PC-9 (cell line): ENCODE measurements at places on chromosomes 7 and 10.

- no peak for DNase-seq
These were observed 108.9 kb upstream of the MKLN1 start for GRCh38 chr7:131218727-131219128.

- DNase-seq = no peak
These were observed 57.7 kb downstream of the STEAP1B start for GRCh38 chr7:22442187-22442881.

DNA sequence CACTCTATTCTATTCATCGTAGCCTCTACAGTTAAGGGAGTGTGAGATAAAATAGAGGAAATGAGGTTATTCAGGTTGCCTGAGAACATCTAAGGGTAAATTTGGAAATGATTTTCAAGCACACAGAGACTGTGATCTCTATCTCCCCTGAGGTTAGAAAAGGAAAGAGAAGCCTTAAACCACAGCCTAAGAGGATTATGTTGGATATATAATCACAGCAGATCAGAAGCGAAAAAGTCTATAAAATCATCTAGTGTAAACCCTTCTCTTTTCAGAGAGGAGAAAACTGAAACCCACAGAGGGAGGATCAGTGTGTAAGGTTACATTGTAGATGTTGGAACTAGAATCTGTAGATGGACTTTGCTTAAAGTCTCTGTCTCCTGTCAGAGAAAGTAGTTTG is 90.6 kb upstream of the SEMA3E start:
- DNase-seq = no peak

GRCh38 chr10:24952707-24953645 is 570 bp upstream of the PRTFDC1 start:
- peak; percentile 39 for DNase-seq

GRCh38 chr10:91536111-91536510 is 96.8 kb downstream of the PPP1R3C start:
- no peak for DNase-seq

- DNase-seq = no peak
These were observed 338.4 kb downstream of the GLRX3 start for GRCh38 chr10:130474591-130474990.

GRCh38 chr7:42922017-42922753 is 9.8 kb downstream of the PSMA2 start:
- DNase-seq = no peak

DNA sequence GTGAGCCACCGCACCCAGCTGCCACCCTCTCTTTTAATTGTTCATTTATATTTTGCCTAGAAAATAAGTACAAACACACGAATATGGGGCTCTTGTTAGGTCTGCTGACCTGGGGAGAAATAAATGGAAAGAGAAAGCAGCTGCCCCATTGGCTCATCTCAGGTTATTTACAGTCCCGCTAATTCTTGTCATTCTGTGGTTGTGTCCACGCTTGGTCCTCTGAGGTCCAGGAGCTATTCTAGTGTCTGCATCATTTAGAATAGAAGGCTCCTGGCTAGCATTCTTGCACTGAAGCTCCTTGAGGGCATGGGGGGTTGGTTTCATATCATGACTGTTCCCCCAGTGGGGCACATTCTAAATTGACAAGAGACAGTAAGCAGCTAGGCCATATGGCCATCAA is 128.5 kb downstream of the TACC2 start:
- no peak for DNase-seq

DNA sequence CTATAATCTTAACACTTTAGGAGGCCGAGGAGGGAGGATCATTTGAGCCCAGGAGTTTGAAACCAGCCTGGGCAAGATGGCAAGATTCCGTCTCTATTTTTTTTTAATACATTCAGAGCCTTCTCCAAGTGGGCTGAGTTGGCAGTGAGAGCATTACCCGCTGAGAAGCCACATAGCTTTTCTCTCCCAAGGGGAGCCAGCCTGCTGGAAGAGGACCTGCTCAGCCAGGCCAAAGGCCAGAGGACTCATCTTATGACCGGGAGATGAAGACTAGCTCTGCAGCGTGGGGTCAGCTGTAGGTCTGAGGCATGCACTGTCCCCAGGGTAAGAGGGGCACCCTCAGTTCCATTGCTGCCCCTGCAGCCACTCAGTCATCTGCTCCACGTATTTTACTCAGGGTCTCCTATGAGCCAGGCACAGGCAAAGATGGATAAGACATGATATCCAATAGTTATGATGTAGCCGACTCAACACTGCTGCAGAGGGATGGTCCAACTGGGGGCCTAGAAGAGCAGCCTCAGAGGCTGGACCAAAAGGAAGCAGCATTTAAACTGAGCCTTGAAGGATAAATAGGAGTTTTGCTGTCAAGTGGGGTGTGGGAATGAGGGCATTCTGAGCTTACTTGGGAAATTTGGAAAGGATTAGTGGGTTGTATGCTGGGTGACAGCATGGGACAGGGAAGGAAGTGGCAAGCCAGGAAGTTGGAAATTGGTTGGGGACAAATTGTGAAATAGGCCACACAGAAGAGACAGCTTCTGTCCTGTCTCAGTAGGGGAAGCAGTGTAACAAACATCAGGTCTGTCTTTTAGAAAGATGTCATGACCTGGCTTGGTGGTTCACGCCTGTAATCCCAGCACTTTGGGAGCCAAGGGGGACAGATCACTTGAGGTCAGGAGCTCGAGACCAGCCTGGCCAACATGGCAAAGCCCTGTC is 1.6 kb upstream of the MARVELD1 start:
- DNase-seq = no peak

DNA sequence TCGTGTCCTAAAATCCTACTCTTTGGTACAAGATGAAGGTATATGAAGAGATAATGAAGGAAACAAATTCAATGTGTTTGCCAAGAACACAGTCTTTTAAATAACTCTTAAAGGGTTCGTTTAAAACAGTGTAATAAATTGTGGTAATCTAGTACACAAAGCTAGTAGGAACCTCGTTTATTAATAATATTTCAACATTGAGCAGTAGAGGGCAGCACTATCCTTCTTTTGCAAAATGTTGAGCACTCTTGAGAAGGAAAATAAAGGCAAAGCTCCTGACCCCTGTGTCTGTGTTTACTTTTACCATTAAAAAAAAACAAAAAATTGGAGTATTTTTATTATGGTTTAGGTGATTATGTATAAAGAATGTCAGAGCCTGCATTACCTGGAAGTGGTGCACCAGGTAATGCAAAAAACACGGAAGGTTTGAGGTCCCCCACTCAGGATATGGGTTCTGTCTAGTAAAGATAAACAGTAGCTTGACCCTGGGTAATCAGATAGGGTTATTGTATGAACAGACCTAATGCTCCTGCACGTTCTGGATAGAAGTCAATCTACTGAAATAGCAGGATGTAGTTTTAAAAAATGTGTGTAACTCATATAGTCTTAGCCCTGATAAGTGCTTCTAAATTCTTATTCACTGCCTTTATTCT is 5.7 kb upstream of the GOT1 start:
- DNase-seq = peak; percentile 40

DNA sequence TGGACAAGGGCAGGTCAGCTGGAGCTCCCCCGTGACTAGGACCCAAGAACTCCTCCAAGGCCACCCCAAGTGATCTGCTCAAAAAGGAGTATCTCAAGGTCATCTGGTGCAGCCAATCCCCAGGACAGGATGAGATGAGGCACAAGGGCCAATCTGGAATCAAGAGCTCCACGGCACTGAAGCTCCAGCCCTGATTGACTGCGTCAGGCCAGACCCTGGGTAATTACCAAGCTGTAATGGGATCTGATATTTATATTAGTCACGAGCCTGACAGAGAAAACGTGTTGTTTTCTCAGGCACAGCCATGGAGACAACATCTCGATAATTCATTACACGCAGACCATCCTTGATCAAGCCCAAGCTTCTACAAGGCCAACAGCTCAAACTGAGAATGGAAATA is 4.2 kb downstream of the KCNMA1 start:
- no peak for DNase-seq

GRCh38 chr10:58743466-58744115 is 230.9 kb downstream of the BICC1 start:
- no peak for DNase-seq

- DNase-seq = no peak
These were observed 468.4 kb upstream of the SEMA3D start for GRCh38 chr7:85655252-85655651.

DNA sequence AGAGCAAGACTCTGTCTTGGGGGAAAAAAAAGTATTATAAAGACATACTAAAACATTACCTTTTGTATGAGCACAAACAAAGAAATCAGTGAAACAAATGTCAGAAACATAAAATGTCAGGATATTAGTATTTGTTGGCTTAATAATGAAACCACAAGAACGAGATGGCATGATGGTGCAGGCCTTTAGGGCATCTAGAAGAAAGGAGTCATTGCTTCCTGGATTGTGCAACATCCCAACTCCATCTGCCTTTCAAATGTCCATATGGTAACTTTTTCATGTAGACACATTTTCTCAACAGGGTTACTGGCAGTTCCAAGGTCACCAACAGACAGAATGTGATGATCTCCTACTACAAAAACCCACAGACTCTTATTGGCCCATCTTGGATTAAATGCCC is 96.6 kb downstream of the ZNF248 start:
- DNase-seq = no peak

DNA sequence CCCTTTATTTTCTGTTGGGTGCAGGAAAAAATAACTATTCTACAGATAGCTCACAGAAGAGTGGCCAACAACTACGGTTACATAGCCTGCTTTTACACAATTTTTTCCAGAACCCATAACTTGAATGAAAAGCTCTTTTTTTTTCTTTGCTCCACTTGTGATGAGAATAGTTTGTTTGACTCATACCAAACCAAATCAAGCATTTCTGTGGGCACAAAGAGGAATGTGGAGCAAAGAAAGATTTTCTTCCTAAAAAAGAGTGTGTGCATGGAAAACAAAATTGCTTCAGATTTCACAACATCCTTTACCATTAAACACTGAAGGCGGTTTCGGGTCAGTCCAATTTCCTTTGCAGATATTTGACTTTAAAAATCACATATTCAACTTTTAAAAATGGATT is 54.8 kb upstream of the RAB11FIP2 start:
- no peak for DNase-seq

DNA sequence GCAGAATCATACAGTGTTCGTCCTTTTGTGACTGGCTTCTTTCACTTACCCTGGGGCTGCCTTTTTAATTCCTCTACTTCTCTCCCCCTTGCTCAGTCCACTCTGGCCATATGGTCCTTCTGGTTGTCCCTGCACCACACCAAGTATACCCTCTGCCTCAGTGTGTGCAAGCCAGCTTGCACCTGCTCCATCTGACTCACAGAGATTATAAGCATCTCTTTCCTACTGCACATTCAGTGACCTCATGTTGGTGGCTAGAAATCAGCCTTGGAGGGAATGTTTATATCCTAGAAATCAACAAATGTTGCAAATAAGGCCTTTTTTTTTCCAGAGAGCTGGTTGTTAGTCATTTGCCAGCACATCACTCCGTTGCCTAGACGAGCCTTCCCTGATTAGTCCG is 67.5 kb upstream of the C10orf90 start:
- no peak for DNase-seq

- DNase-seq = no peak
These were observed 208.6 kb upstream of the CCDC6 start for GRCh38 chr10:60114765-60115586.

GRCh38 chr10:7944537-7944936 is 110.0 kb upstream of the GATA3 start:
- no peak for DNase-seq

DNA sequence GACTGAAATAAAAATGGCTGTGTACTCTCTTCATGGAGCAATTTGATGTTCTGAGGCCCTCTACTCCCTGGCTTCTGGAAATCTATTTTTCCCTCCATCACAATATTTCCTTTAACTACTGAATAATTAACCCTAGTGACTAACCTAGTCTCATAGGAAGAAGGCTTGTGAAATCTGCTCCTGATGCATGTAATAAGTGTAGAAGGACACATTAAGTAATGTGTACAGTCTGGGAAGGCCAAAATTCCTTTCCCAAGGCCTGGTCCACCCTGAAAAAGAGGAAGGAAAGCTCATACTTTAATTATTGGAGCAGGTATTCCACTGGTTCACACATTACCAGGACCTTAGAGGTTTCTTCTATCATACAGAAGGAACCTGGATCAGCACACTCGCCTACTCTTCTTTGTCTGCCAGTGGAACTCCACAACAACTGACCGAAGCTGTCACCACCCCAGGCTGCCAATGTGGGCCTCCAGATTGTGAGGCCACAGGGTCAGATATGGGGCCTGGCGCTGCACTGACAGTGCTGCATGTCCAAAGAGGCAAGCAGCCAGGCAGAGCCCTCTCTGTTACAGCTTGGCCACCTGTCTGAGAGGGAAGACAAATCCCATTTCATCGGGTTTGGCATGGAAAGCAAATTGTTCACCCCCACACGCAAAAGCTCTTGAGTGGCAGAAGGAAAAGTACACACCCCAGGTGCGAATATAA is 54.4 kb upstream of the FAM133B start:
- DNase-seq = no peak

- no peak for DNase-seq
These were observed 619.5 kb upstream of the SEMA3D start for GRCh38 chr7:85806321-85806720.

DNA sequence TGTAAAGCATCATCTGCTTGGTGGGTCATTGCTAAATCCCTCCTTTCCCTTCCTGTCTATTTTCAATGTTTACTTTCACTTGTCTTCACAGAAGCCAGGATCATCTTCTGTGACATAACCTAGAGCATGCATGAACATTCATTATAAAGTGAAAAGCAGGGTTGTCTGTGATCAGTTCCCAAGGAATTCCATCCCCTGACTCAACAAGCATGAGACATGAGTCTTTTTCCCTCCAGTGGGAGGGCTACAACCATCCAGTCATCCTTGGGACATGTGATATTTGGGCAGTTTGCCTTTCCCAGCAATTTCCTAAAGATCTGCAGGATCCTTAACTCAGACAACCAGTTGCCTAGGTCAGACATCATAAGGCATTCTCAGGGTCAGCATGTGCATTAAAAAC is 166.3 kb upstream of the TMEM196 start:
- no peak for DNase-seq

GRCh38 chr10:118694848-118695247 is 59.9 kb downstream of the CACUL1 start:
- no peak for DNase-seq

GRCh38 chr7:371779-372545 is 82.0 kb downstream of the FOXL3 start:
- no peak for DNase-seq

DNA sequence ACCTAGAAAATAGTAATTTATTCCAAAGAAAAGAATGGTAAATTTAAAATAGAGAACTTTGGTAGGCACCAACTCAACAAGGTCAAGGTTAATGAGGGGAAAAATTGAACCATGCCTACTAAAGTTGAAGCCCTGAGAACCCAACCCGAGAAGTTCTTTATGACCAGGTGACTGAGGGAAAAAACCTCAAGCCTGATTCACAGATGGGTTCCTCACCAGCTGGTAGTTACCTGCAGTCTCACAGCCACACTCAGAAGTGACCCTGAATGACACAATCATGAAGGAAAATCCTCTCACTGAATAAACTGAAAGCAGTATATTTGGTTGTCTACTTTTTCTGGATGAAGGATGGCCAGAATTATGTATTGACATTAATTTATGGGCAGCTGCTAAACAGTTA is 7.0 kb downstream of the C10orf67 start:
- DNase-seq = no peak

GRCh38 chr7:64630496-64630895 is 35.4 kb upstream of the ZNF107 start:
- DNase-seq = no peak

GRCh38 chr7:156703773-156704482 is 63.4 kb downstream of the RNF32 start:
- DNase-seq = no peak

GRCh38 chr10:96217711-96218110 is 53.7 kb downstream of the BLNK start:
- no peak for DNase-seq

GRCh38 chr10:71727738-71728737 is 8.5 kb upstream of the C10orf105 start:
- peak; percentile 59 for DNase-seq
